ENCODE measurements at places on chromosomes 6 and 20.

DNA sequence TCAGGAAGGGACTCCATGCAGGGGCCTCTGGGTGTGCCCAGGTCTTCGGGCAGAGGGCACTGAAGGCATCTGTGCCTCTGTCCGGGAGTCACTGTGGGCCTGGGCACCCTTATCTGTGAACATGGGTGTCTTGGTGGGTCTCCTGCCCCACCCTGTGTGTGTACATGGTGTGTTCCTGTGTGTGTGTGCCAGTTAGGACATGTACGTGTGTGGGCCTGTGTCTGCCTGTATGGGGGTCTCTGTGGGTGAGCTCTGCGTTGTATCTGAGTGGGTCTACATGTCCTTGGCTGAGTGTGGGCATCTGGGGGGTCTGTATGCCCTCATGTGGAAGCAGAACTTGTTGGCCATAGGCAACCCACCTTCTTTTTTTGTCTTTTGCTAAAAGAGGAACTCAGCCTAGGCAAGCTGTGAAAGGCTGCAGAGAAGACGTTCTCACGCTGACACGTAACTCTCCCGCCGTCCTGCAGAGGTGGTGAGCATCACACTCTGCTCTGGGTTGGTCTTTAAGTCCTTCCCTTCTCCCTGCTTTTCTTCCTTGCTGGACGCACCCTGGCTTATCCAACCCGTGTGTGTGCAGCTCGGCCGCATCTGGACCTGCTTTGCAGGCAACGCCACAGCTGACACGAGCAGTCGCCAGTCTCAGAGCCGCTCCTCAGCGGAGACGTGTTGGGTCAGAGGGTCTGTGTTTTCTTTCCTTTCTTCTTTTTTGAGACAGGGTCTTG, 532 bp upstream of the NPBWR2 start:
- no peak for DNase-seq

- no peak for DNase-seq
Measured at GRCh38 chr6:21500314-21501020, 93.1 kb upstream of the SOX4 start.

DNA sequence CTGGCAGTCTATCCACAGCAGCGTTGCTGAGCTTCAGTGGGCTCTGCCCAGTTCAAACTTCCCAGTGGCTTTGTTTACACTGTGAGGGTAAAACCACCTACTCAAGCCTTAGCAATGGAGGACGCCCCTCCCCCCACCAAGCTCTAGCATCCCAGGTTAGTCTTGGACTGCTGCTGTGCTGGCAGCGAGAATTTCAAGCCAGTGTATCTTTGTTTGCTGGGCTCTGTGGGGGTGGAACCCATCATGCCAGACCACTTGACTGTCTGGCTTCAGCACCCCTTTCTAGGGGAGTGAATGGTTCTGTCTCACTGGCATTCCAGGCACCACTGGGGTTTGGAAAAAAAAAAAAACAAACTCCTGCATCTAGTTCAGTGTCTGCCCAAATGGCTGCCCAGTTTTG, 249.7 kb upstream of the SYNCRIP start:
- DNase-seq, result no peak

DNA sequence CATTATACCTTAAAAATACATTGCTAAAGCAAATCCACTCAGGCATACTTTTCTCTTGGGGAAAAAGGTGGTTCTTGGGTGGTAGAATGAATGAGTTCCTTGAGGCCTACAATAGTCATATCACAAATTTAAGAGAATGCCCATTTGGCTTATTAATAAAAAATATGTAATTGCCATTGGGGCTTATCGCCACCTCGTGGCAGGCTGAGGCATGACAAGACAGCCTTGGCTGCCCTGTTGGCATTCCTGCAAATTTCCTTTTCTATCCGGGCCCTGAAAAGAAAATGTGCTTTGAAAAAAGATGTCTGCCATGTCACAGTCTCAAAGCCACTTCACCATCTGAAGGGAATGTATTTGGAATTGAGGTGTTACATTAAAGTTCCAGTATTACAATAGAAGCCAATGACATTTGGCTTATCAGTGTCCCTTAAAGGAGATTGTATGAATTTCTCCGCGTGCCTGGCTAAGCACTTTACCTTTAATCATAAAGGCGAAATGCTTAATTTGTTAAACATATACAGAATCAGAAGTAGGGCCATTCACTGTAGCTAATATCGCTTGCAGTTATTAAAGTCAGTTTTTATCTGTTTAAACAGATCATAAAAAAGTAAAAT, 188.3 kb upstream of the ZFP64 start:
- DNase-seq, result peak; percentile 13

GRCh38 chr6:84667252-84668213, 96.9 kb downstream of the TBX18 start:
- no peak for DNase-seq

GRCh38 chr6:97053643-97054411, 129.3 kb downstream of the KLHL32 start:
- DNase-seq, result peak; percentile 7

Measured in stromal cell of bone marrow (primary cell).